ENCODE measurements at places on chromosomes 11 and 22.
A peak's percentile ranks its signal among the peaks of the same experiment; 100 is the strongest.

- no peak for DNase-seq
Measured at GRCh38 chr11:130165601-130166456, 6.2 kb downstream of the ST14 start.

DNA sequence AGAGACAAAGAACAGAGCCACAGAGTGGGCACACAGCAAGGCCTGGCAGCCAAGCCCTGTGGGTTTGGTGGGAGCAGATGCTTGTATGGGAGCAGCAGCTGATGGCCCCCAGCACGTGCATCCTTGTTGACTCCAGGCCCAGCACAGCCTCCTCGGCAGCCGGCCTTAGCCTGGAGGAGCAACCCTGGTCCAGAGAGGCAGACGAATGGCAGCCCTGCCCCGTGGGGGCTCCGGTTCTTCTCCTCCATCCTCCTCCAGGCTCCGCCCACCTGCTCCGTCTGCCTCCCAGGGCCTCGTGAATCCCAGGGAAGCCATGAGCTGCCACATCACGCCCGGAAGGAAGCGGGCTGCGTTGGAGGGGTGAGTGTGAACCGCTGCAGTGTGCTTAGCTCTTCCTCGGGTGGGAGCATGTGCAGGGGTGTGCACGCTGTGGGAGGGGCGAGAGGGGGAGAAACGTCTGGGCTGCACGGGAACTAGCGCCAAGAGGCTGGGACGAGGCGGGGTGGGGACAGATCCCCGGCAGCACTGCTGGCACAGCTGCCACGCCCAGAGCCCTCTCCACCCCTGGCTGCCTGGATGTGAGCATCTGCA, 36.3 kb upstream of the JAM3 start:
- DNase-seq, result no peak

GRCh38 chr22:17477391-17477833, 85.9 kb upstream of the SLC25A18 start:
- DNase-seq, result peak; percentile 51

DNA sequence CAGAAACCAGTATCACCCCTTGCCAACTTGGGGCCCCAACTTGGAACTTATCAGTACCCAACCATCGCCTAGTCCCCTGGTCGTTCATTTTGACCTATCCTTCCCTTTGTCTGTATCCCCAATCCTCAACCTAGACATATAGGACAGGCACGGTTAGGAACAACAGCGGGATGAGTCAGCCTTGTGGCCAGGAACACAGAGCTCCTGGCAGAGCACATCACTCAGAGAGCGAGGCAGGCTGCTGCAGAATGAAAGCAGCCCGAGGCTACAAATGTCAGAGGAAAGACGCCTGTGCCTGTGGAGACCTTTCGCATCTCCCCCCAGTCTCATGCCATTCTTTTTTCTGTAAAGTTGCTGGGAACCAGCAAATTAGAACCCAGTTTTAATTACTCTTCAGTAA, 14.6 kb downstream of the DKK3 start:
- DNase-seq, result no peak

- no peak for DNase-seq
Measured at GRCh38 chr11:128522943-128523518, 64.3 kb downstream of the ETS1 start.

DNA sequence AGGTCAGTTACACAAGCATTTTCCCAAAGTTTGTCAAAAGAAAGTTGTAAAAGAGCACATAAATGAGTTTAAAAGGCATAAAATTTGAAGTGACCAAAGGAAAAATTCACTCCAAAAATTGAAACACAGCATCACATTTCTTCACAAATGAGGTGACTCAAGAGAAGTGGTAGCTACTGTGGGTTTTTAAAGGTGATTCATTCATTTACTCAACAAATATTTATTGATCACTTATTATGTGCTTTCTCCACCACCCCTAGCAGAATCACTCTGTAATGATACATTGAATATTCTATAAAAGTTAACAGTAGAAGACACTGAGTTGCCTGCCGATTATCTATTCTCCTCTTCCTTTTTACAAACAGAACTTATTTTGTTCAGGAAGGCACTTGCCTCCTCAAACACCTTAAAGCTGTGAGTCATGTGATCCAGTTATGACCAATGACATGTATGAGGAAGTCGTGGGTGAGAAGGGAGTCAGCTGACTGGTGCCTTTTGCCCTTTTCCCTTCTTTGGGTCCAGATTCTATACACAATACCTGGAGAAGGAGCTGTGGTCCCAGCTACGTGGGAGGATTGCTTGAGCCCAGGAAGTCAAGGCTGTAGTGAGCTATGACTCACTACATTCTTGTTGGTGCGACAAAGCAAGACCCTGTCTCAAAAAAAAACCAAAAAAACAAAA, 67.7 kb upstream of the CLNS1A start:
- DNase-seq, result no peak
